ENCODE measurements at places on chromosomes 11 and 22.

DNA sequence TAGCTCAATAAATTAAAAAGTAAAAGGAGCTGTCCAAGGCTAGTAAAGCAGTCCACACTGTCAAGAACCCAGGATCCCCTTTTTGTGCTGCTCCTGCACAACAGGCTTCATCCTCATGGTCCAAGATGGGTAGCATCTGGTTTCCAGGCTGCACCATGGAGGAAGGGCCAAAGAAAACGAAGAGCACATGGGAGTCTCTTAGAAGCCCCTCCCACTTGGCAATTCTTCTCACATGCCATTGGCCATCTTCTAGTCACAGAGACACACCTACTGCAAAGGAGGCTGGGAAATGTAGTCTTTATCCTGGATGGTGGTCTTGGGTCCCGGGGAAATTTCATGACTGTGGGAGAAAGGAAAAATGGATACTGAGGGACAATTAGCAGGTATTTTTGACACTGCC, 37.8 kb downstream of the PRR5L start:
- DNase-seq = no peak

DNA sequence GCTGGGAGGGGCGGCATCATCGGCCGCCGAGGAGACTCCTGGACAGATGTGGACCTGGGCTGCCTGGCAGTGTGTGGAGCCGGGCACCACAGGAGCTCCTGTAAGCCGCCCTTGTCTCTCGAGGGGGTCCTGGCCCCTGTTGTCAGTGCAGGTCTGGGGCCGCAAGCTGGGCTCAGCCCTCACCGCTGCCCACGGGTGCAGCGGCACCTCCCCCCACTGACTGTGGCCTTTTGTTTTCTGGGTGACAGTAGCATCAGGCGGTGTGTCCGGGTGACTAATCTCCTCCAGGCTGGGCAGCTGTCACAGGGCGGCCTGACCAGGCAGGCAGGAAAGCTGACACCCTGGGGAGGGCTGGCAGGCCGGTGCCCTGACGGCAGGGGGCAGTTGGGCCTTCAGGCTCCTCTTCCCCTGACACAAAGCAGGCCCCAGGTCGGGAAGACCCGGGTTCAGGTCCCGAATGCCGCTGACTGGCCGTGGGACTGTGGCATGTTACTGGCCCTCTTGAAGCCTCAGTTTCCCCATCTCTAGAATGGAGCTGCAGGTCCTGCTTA, 16.3 kb downstream of the DGKZ start:
- no peak for DNase-seq

DNA sequence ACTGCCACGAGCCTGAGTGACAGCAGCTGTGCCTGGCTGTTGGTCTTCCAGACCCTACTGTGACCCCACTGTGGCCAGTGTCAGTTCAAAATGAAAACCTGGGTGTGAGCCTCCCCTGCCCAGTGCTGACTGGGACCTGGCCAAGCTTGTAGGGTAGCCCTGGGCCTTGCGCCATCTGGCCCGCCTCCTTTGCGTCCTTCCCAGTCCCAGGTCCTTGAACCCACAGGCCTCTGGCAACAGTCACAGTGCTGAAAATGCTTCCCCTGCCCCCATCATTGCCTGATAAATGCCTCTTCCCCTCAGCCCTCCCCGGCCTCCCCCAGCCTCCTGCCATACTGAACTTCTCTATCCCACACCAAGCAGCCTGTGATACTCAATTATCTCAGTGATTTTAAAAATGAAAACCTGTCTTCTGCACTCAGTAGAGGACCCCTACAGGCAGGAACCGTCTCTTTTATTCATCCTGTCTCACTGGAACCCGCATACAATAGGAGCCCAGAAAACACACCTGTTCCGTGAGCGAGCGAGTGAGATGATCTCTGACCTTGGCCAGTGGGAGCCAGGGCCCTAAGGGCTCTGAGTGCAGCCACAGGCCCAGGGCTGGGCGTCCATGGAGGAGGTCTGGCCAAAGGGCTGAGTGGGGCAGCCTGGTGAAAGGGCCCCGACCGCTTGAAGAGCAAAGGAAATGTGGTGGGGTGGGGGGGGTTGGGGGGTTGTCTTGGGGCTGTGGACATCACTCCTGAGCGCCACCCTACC, 49.7 kb upstream of the TTLL12 start:
- no peak for DNase-seq

DNA sequence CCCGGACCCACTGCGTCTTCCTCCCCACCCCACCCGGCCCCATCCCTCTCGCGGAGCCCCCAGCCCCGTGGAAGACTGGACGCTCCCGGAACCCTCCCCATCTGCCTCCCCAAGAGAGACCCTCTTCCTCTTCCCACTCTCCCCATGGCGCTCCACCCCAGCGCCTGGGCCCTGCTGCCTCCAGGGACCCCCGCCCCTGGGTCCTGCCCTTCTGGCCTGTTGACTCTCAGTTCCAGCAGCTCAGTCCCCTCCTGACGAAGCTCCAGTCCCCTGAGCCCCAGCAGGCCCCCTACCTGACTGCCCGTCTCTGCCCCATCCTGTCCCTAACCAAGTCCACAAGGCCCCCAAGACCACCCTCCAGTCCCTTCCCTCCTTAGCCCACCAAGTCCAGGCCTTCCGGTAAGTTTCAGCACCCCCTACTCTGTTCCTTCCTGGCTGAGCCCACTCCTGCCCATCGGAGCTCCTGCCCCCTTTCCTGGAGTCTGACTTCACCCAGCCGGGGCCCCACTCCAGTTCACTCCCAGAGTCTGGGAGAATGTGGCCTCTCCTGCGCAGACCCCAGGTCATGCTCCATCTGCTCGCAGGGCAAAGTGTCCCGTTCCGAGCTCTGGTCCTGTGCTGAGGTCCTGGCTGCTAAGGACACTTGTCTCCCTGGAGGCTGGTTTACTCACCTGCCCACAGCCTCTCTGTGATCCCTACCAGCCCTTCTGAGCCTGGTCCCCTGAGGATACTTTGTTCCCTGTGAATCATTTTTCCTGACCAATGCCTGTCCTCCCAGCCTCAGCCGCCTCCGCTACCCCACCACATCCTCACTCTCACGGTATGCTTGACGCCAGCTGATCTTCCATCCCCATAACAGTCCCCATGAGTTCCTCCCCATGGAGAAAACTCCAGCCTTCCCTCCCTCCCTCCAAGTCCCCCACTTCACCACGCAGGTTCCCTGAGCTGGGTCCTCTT, 722 bp downstream of the IFITM10 start:
- DNase-seq = no peak

- DNase-seq = no peak
Observed at GRCh38 chr11:34552270-34552669, 38.7 kb upstream of the ELF5 start.

Data from T-helper 22 cell (primary cell).